ENCODE measurements at places on chromosomes 4 and X. TPM values are rescaled to one million over a fixed set of nuclear protein-coding genes. Genes with fewer than 3 reads are reported as not detected.

- H3K4me3 ChIP-seq: no peak overlapping the region
- no peak overlapping the region for H3K27ac ChIP-seq
- no peak for DNase-seq
- peaks cover 13% of the 10 kb centered on the region for H3K4me1 ChIP-seq
These were observed 197.4 kb downstream of the MAML3 start for GRCh38 chr4:139956507-139957017.

GRCh38 chr4:142413485-142413884 is 432.6 kb downstream of the INPP4B start:
- no peaks in the 10 kb centered on the region for H3K36me3 ChIP-seq
- H3K4me3 ChIP-seq: no peak overlapping the region
- H3K4me1 ChIP-seq: no peaks in the 10 kb centered on the region
- no peaks in the 10 kb centered on the region for H3K27me3 ChIP-seq
- H3K27ac ChIP-seq: peak overlapping the region; percentile 86

- DNase-seq: no peak
- H3K27ac ChIP-seq: no peak overlapping the region
- no peaks in the 10 kb centered on the region for H3K36me3 ChIP-seq
- H3K27me3 ChIP-seq: no peaks in the 10 kb centered on the region
These were observed 1212.2 kb upstream of the TENM3 start for GRCh38 chr4:181030961-181031360.

DNA sequence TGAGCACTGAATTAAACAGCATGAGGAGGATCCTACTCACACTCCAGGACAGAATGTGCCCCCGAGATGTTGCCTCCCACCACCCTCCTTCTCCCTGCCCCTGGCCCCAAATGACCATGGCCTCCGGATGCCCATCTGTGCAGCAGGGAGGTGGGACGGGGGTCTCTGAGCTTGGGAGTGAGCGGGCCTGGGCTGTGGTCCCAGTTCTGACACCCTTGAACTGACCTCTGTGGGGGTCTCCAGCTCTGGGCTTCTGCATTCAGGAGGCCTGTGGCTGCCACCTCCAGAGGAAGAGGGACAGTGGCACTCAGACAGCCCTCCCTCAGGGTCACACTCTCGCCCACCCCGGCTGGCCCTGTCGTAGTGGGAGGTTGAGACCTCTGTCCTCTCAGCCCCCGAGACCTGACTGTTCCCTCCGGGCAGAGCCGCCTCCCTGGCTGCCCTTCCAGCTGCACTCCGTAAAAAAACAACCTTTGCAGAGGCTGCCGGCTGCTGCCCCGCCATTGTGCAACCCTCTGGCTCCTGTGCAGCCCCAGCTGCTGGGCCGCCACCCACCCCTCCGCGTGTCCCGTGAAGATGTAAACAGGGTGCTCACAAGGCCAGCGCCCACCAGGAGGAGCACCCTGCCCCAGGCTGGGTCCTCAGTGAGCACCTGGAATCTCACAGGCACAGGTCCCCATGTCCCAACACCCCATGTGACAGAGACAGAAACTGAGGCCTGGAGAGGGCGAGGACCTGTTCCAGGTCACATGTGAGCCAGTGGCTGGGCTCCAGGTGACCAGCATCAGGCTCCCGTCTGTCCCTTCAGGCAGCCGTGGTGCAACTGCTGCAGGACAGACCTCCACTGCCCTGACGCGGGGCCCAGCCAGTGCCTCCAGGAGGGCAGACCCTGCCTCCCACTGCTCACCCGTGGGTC is 39.6 kb downstream of the HTRA3 start:
- H3K27ac ChIP-seq: no peak overlapping the region
- H3K4me1 ChIP-seq: no peaks in the 10 kb centered on the region
- DNase-seq: peak; percentile 45
- no peak overlapping the region for H3K4me3 ChIP-seq
- no peaks in the 10 kb centered on the region for H3K36me3 ChIP-seq
- no peaks in the 10 kb centered on the region for H3K27me3 ChIP-seq

- DNase-seq: no peak
- no peak overlapping the region for H3K4me3 ChIP-seq
- H3K27ac ChIP-seq: no peak overlapping the region
- H3K27me3 ChIP-seq: peaks cover 9% of the 10 kb centered on the region
- H3K36me3 ChIP-seq: no peaks in the 10 kb centered on the region
These were observed 452.9 kb downstream of the SPRY1 start for GRCh38 chr4:123849495-123849894.

DNA sequence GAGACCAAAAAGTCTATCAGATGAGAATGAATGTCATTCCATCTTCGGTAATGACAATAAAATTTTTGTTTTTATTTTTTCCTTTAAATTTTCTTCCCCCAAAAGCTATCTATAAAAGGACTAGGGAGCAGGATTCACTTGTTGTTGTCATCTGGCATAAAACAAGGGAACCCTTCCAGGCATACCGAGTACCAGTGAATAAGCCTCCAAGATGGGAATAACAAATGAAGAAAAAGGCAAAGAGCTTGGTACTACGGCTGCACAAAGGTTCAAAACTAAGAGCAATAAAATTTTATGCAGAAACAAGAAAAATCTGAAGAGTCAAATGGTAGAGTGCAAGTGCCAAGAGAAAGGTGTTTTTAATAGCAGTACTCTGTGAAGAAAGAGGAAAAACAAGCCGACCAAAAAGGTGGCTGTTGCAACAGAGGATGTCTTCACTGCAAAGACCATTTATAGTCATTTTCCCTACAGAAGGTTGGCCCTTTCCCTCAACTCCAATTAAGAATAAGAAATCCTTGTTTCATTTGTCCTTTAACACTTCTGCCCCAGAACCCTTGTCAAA is 25.8 kb downstream of the PPP3CA start:
- H3K4me1 ChIP-seq: no peaks in the 10 kb centered on the region
- no peak overlapping the region for H3K4me3 ChIP-seq
- no peak overlapping the region for H3K27ac ChIP-seq
- H3K27me3 ChIP-seq: no peaks in the 10 kb centered on the region

DNA sequence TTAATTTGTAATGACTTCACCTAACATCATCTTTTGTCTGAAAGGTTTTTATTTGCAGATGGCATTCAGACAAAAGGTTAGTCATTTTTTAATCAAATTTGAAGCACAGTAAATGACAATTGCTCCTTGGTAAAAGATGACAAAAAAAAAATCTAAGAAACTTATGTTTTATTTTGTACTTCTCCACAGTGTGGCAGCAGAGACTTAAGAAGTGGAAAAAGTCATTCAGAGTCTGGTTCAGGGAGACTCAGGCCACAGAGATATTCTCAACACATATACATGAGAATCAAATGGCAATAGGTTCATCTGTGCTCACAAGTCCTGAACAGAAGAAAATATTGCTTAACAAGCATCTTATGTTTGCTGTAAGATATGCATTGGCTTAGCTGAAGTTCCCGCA is 436.2 kb downstream of the KCNIP4 start:
- no peaks in the 10 kb centered on the region for H3K27me3 ChIP-seq
- no peak overlapping the region for H3K4me3 ChIP-seq
- no peaks in the 10 kb centered on the region for H3K4me1 ChIP-seq

DNA sequence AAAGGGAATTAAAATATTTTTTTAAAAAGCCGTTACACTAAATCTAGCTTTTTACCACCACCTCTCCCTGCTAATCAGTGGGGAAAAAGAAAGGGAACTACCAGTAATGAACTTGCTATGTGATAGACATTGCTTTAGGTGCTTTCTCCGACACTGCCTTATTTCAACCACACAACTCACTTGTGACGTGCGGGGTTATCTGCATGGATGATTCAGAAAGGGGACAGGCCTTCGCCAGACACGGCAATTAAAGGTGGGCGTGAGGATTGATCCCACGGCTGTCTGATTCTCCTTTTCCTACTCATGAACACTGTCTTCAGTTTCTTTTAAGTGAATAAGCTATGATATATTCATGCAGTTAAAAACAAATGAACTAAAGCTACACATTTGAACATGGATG is 882 bp upstream of the CXCR3 start:
- H3K36me3 ChIP-seq: no peaks in the 10 kb centered on the region
- DNase-seq: no peak
- no peak overlapping the region for H3K4me3 ChIP-seq
- H3K27me3 ChIP-seq: no peaks in the 10 kb centered on the region

DNA sequence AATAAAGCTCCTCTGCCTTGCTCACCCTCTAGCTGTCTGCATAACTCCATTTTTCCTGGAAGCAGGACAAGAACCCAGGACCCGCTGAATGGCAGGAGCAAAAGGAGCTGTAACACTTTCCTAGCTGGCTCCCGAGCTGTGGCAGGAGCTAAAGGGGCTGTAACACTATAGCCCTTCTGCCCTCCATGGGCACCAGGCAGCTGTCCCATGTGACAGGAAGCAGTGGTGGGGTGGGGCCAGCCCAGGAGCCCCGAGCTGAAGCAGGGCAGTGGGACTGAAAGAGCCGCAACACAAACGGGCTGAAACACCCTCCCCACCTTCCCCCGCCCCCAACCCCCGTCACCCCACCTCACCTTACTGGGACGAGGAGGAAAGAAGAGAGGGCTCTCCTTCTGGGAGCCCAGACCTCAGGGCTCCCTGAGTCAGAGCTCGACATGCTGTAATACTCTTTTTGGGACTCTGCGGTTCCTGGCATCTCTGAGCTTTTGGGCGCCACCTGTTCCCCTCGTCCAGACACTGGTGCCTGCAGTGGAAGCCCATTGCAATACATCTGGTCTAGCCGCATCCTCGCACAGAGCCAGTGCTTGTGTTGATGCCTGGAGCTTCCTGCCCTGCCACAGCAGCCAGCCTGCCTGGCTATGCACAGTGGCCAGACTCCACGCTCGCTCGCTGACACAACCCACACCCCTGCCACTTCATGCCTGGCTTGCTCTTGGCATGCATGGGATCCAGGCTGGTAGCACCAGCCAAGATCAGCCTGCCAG is 39.4 kb downstream of the PPM1K start:
- H3K27ac ChIP-seq: no peak overlapping the region
- H3K27me3 ChIP-seq: no peaks in the 10 kb centered on the region
- no peaks in the 10 kb centered on the region for H3K4me1 ChIP-seq
- DNase-seq: no peak
- H3K4me3 ChIP-seq: no peak overlapping the region

CT47B1 gene
- not detected for total RNA-seq

GRCh38 chrX:109384699-109385098 is 97.2 kb downstream of the GUCY2F start:
- H3K36me3 ChIP-seq: no peaks in the 10 kb centered on the region
- no peak overlapping the region for H3K27ac ChIP-seq
- no peak overlapping the region for H3K4me3 ChIP-seq
- H3K4me1 ChIP-seq: no peaks in the 10 kb centered on the region

DNA sequence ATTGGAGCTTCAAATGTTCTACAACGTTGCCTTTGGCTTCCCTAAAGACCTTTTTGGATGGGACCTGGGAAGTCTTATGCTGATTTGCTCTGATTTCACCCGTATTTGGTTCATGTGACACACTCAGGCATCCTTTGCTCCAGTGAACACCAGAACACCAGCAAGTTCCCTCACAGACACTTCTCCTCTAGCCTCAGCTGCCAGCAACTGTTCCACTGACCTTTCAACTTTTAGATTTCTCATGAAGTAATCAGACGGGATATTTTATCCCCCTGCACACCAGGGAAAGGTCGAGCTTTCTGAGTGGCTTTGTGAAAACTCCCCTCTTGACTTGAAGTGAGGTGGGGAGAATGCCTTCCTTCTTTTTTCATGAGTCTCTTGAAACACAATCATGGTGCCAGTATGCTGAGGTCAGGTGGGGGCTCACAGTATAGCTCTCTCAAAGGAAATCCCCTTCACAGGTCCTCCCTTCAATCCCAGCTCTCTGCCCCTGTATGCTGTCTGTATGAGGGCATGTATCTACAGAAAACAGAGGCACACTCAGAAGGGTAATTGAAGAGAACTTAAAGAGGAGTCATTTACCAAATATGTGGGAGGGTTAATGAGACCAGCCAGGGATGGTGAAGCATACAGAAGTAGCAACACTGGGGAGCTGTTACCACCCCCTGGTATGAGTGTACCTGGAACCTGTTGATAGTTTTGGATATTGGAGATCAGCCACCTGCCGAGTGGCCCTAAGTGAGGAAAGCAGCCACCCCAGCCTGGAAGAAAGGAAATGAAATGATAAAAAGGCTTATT is 62.7 kb downstream of the FGFBP1 start:
- no peaks in the 10 kb centered on the region for H3K4me1 ChIP-seq
- DNase-seq: no peak
- H3K27ac ChIP-seq: no peak overlapping the region

GRCh38 chr4:154205471-154205870 is 286.1 kb downstream of the DCHS2 start:
- no peaks in the 10 kb centered on the region for H3K4me1 ChIP-seq
- H3K27ac ChIP-seq: no peak overlapping the region
- H3K27me3 ChIP-seq: no peaks in the 10 kb centered on the region
- H3K36me3 ChIP-seq: no peaks in the 10 kb centered on the region
- H3K4me3 ChIP-seq: no peak overlapping the region

- no peak for DNase-seq
- no peak overlapping the region for H3K4me3 ChIP-seq
- peaks cover 20% of the 10 kb centered on the region for H3K36me3 ChIP-seq
- H3K27ac ChIP-seq: no peak overlapping the region
- no peaks in the 10 kb centered on the region for H3K27me3 ChIP-seq
These were observed 30.9 kb downstream of the PDLIM3 start for GRCh38 chr4:185504098-185505047.

ANKRD50 gene
- 14.6 TPM for total RNA-seq

- no peaks in the 10 kb centered on the region for H3K4me1 ChIP-seq
- no peak for DNase-seq
- H3K36me3 ChIP-seq: no peaks in the 10 kb centered on the region
- H3K27ac ChIP-seq: no peak overlapping the region
These were observed 91.4 kb downstream of the ARSJ start for GRCh38 chr4:113888006-113888405.

HPF1 gene
- total RNA-seq: 34.1 TPM

RHOXF2B gene
- total RNA-seq: not detected

DNA sequence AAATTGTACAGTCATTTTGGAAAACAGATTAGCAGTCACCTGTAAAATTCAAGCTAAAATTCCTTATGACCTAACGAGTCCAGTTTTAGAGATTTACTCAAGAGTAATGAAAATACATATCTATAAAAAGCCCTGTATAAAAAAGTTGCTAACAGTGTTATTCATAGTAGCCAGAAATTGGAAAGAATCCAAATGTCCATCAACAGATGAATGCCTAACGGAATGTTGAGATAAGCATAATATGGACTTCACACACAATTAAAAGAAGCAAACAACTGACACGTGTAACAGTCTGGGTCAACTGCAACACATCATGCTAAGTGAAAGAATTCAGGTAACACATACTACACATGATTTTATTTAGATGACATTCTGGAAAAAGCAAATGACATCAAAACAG is 584.8 kb upstream of the AGA start:
- no peaks in the 10 kb centered on the region for H3K4me1 ChIP-seq
- DNase-seq: no peak
- H3K4me3 ChIP-seq: no peak overlapping the region
- H3K36me3 ChIP-seq: no peaks in the 10 kb centered on the region
- H3K27ac ChIP-seq: no peak overlapping the region

EDA gene
- total RNA-seq: 113 TPM

CSAG2 gene
- total RNA-seq: 0.35 TPM

DNA sequence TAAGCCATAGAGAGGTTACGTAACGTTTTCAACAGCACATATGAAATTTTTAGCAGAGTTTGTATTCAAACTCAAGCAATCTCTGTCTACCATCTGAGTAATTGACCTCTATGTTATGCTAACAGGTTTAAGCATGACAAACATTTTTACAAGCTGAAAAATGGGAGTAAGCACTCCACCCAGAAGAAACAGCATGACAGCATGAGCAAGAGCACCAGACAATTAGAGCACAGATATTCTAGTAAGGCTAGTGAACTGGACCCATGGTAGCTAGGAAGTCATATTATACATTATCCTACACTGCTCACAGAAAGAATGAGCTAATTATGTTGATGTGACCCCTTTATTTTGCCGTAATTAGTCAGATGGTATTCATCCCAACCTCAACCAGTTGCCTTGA is 200.5 kb downstream of the PABPC4L start:
- H3K27ac ChIP-seq: no peak overlapping the region
- H3K27me3 ChIP-seq: no peaks in the 10 kb centered on the region
- H3K4me1 ChIP-seq: peaks cover 5% of the 10 kb centered on the region

Data from endodermal cell (in vitro differentiated cells).